ENCODE measurements at places on chromosomes 11 and 22.

DNA sequence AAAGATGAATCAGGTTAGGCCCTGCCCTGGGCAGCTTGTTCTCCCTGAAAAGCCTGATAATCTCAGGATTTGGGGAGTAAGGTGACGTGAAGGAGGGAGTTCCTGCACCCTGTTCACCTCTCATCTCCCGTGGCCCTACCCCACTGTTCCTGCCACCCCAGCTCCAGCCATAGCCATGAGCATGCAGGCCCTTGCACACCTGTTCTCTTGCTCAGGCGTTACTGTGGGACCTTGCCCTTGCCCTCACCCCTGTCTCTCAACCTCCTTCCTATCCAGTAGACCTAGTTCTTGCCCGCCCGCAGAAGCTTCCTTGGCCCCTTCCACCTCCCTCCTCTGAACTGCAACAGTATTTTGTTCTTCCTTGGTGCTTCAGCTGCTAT lies 15.0 kb downstream of the TSKU start:
- no peak for DNase-seq

- no peak for DNase-seq
Measured at GRCh38 chr11:115585361-115586024, 81.3 kb upstream of the CADM1 start.

DNA sequence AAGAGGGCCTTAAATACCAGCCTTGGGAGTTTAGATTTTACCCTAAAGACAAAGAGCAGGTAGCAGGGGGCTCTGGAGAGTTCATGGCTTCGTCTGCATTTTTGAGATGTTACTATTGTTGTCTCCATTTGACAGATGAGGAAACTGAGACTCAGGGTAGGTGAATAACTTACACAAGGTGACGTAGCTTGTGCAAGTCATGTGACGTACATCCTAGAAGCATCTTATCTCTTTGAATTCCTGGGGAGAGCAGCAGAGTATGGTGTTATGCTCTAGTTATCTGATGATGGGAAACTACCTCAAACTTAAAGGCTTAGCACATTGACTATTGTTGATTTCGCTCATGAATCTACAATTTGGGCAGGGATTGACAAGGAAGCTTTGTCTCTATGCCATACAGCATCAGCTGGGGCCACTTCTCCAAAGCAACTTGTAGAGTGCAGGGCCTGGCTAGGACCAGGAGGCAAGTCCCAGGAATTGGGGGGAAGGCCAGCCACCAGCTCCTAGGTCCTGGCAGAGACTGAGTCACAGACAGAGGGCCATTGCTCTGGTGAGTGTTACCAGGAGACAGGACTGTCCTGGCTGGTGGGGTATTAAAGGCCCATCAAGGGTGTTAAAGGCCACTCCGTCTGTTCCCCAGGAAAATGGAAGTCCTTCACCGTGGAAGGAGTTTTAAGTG lies 52.1 kb upstream of the TSKU start:
- DNase-seq = no peak

GRCh38 chr11:19691815-19692500 lies 20.7 kb upstream of the NAV2 start:
- no peak for DNase-seq

DNA sequence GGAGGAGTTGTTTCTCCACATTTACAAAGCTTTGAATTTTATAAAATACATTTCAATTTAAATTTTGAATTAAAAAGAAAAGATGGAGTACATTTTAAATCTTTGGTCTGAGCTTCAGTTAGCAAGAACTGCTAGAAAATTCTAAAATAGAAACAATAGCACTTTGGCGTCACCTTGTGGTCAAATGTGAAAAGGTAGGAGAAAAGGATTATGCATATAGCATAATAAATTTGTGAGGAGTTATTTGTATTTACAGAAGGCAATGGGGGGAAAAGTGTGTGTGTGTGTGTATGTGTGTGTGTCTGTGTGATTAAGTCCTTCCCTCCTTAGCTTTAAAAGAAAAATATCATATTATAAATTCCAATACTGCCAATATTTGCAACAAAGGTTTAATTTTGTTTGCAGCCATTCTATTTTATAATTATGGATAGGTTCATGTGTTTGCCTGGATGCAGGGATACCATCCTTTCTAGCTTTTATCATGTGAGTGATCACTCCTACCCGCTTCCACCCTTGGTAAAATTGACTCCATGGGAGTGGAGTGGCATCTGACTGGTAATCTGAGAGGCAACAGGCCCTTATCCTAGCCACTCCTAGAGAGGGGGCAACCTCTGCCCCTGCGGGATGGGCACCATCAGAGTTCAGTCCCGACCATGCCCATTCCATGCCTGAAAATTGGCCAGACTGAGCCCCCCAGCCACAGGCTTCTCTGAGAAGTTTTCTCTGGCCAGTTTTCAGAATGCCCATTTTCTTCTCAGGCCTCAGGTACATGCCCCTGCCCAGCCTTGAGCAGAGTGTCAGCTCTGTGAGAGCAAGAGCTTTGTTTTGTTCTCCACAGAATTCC lies 13.6 kb upstream of the LGR4 start:
- DNase-seq = peak; percentile 58

DNA sequence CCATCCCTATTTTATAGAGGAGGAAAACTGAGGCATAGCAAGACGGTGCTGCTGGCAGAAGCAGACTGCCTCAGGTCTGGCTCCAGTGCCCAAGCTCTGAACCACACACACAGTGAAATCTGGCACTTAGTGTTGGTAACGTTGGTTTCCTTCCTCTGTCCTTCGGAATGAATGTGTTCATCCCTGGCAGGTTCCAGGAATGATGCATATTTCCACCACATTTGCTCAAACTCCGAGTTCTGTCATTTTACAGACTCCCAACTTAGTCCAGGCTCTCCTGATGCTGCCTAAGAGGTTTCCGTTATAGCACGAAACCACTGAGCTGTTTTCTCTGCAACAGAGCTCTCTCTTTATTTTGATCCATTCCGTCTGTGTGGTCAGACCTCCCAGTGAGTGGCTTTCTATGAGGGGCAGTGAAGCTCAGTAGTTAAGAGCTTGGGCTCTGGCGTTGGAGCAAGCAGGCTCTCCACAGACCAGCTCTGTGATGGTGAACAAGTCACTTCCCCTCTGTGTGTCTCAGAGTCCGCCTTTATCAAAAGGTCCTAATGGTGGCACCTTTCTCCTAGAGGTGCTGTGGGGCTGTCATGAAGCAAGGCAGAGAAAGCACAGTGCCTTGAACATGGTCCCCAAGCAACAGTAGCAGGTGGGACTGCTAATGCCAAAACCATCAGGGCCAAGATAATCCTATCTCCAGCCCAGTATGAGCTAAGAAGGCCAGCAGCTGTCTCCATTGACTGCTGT lies 200.3 kb downstream of the MYO18B start:
- DNase-seq = no peak

DNA sequence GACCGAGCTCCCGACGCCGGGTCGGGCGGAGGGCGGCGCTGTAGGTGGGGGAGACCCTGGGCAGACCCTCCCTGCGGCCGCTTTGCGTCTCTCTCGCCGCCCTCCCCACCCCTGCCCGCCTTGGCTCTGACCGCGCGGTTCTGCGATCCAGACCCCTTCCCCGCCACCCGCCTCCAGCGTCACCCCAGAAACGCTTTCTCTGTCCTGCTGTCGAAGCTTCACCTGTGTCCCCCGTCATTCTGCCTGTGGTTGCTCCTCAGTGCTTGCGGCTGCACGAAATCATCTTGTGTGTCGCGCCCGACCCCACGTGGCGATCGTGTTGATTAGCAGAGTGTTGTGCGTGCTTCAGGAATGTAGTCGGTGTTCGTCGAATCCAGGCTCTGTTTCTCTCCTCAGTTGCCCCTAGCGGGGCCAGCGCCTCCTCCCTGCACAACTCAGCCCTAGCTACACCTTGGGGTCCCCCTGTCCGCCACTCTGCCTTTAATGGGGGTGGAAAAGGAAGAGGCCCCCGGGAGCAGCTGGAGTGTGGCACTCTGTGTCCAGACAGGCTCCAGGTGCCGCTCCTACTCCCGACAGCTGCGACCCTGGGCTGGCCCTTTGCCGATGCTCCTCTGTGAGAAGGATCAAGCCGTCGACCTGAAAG lies 851 bp downstream of the PTDSS2 start:
- peak; percentile 82 for DNase-seq

- no peak for DNase-seq
Measured at GRCh38 chr22:31394326-31394725, 5.1 kb upstream of the DRG1 start.

DNA sequence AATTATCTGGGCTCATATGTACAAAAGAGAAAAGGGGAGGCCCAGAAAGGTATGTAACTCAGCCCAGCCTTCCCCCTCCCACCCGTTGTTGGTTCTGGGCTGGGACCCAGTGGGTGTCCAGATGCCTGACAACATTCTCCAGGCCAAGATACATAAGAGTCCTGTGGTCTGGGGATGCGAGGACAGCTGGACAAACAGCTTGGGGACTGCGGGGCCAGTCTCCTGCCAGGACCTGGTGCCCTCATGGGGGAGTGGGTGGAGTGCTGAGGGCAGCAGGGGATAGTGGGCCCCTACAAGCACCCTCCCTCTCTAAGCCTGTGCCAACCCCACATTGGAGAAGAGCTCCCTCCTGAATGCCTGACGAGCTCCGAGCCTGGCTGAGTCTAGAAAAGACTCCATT lies 3.5 kb upstream of the SLC22A6 start:
- no peak for DNase-seq

GRCh38 chr11:66289548-66290329 lies 796 bp upstream of the YIF1A start:
- DNase-seq = no peak

- no peak for DNase-seq
Measured at GRCh38 chr22:41383085-41383484, 1.3 kb downstream of the TEF start.

DNA sequence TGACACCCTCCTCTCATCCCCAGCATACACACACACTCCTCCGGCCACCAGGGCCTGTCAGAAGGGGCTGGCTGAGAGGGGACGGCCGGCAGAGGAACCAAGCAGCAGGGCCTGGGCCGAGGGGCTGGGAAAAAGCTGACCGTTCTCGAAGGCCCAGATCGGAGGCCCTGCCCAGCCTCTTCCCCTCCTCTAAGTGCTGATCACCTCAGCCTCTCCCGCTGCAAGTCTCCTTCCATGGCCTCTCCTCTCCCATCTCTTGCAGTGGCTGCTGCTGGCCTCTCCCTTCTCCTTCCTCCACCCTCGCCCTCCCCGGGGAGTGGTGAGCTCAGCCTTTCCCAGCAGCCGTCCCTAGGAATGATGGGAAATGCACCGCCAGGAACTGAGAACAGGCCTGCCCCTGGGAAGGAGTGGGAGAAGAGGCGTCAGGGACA lies 39.6 kb downstream of the ARRB1 start:
- no peak for DNase-seq

DNA sequence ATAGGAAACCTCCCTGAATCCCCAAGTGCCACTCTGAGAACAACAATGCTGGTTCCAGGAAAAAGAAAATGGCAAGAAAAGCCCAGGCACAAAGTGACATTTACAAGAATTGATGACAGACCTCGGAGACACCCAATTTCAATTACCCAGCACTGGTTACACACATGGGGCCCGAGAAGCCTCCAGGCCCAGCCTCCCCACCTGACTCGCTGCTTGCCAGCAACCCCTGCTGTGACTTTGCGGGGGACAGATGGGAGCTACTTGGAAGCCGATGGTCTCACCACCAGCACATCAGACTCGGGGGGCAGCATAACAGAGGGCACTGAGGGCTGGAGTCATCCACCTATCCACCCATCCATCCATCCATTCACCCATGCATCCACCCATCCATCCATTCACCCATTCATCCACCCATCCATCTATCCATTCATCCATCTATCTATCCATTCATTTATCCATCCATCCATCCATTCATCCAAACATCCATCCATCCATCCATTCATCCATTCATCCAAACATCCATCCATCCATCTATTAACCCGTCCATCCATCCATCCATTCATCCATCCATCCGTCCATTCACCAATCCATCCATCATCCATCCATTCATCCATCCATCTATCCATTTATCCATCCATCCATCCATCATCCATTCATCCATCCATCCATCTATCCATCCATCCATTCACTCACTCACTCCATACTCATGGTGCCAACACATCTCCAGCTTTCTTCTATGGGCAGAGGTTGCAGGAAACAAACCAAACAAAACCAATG lies 567.6 kb downstream of the BRD1 start:
- no peak for DNase-seq

DNA sequence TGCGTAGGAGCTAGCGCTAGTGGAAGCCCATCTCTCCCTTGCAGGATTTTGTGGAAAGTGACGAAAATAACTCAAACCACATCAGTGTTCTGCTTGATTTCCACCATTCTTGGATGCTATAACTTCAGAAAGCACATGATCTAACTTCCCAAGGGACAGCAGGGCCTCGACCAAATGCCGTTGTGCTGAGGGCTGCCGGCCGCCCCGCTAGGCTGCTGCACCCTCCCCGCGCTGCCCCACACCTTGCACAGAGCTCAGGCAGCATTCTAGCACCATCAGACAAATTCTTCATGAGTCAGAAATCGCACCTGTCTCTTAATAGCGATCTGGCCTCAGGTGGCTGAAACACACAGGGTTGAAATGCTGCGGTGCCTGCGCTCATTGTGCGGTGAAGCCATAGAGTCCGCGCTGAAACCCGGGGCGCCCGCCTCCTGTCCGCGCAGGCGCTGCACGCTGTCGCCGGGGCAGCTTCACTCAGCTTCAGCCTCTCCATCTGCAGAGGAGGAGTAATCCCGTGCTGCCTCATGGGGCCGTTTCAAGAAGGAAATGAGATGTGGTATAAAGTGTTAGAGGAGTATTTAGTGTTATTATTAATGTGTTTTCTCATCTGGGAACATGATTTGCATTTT lies 59.2 kb upstream of the B3GAT1 start:
- DNase-seq = no peak

- DNase-seq = peak; percentile 63
Measured at GRCh38 chr11:76207642-76208401, 1.5 kb upstream of the WNT11 start.
